ENCODE measurements at places on chromosomes 6 and 20.
A peak's percentile ranks its signal among the peaks of the same experiment; 100 is the strongest.

GRCh38 chr20:51629399-51630058 lies 87.0 kb upstream of the NFATC2 start:
- no peak for DNase-seq

DNA sequence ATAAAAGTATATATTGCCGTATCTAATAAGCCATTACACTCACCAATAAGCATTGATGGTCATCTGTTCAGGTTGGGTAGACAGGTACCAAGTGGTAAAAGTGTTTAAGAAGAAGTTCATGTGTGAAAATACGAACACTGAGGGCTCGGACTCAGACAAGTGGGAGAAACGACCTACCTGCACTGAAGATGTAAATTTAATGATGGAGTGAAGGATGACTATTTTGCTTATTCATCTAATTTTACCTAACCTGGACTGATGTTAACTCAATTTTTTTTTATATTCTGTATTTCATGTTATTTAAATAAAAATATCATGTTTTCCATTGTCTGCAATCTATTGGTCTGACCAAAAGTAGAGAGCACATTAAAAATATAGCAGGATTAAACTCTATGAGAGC lies 469.1 kb upstream of the BTBD3 start:
- no peak for DNase-seq

DNA sequence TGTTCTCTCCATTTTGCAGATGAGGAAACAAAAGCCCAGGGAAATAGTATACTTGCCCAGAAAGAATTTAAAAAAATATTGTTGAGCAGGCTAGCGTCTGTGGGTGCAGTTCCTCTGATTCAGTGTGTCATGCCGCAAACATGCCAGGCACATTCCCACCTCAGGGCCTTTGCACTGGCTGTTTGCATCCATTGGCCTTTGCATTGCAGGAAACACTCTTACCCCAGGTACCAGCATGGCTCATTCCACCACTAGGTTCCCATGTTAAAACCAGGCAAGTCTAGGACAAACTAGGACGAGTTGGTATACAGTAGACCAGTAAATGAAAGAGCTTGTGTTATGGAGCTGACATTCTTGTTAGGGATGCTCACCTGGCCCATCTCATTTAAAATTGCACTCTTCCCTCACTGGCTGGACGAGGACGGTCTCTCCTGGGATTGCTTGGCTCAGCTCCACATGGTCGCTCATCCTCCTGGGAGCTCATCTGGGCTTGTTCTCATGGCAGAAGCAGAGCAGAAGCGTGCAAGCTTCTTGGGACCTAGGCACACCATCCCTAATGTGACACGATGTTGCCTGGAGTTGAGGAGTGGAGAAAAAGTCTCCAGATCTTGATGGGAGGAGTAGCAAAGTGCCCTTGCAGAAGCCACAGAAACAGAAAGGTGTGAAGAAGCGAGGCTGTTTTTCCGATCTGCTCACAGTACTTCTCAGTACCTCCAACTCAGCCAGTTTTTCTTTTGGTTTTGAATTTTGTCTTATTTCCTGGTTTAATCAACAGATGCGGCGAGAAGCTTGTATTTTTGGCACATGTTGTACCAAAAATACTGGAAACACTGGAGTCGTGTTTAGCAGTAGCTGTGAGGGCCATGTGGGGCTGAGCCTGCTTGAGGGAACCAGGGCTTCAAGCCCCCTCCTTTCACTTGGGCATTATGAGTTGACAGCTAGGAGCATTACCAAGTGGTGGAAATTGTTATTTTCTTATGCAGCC lies 13.9 kb downstream of the ZNF831 start:
- no peak for DNase-seq

- peak; percentile 65 for DNase-seq
Measured at GRCh38 chr6:75601304-75602245, at the start of gene SENP6. Gene SENP6 (plus strand): TSS chr6:75601880. CDS start chr6:75602525, 645 bp downstream.

GRCh38 chr20:9705722-9706476 lies 133.0 kb downstream of the PAK5 start:
- no peak for DNase-seq

DNA sequence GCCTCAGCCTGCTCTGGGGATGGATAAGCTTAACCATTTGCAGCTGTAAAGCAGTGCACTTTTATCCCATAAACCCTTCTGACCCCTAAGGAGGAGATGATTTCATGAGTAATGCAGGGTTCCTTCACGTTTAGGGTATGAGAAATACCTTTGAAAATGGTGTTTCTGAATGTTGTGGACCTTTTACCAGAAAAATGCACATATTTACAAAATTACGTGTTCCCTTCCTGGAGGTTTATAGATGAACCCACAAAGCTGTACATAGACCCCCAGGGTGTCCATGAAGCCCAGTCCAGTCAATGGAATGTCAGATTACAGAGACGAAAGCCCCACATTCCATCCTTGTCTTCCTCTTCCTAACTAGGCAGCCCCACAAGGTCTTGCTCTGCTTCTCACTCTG lies 78.6 kb upstream of the INSM1 start:
- no peak for DNase-seq
